ENCODE measurements at places on chromosomes 1 and 21.

GRCh38 chr1:243447347-243447746, 191.5 kb downstream of the SDCCAG8 start:
- DNase-seq = no peak

DNA sequence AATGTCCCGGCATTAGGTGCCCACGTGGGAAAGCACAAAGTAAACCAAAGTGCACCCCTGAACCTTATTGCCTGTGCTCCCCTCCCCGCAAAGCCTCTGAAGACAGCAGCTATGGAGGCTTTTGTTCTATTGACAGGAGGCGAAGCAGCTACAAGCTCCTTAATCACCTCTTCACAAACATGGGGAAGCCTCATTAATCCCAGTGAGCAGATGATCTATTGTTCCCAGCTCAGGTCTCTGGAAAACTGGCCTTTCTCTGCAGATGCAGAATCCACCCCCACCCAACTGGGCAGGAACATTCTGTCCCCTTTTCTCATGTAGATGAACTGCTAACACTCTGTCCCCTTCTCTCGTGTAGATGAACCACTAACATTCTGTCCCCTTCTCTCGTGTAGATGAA, 190.5 kb upstream of the CSF3R start:
- no peak for DNase-seq

GRCh38 chr1:208100906-208101305, 143.3 kb downstream of the PLXNA2 start:
- DNase-seq = peak; percentile 67

- no peak for DNase-seq
Observed at GRCh38 chr1:55053265-55053954, 14.1 kb downstream of the PCSK9 start.

GRCh38 chr21:27548486-27548885, 581.6 kb upstream of the ADAMTS5 start:
- DNase-seq = no peak

DNA sequence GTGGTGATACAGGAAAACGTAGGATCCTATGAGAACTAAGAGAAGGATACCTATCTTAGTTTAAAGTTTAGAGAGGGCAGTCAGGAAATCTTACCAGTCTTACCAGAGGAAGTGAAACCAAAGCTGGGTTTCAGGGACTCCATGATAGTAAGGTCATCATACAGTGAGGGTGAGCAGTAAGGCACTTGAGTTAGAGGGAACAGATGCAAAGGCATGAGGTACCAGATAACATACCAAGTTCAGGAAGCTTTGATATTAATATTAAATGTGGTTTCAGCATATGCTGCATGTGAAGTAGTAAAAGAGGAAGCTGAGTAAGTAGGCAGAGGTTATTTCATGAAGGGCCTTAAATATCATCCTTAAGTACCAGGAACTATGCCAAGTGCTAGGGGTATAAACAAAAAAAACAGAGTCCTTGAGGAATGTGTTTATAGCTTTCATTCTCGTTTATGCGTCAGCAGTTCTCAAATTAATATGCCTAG, 16.9 kb downstream of the ATG4C start:
- no peak for DNase-seq

- peak; percentile 35 for DNase-seq
Observed at GRCh38 chr1:48202030-48202752, 20.3 kb upstream of the SLC5A9 start.

DNA sequence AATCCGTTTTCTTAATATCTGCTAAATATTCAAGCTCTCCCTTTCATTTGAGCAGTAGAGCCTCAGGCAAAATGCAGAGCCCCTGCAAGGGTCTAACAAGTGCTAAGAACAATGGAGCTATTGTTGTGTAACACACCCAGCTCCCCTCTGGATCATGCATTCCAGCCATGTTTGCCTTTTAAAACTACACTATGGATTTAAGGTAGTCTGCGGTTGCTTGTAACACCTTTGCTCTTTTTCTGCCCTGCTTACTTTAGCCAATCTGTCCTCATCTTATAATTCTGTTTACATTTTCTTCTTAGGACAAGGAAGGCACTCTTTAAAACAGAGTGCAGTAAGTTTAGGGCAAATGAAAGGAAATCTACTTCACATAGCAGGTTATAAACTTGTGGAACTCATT, 60.0 kb upstream of the C1orf105 start:
- peak; percentile 13 for DNase-seq

DNA sequence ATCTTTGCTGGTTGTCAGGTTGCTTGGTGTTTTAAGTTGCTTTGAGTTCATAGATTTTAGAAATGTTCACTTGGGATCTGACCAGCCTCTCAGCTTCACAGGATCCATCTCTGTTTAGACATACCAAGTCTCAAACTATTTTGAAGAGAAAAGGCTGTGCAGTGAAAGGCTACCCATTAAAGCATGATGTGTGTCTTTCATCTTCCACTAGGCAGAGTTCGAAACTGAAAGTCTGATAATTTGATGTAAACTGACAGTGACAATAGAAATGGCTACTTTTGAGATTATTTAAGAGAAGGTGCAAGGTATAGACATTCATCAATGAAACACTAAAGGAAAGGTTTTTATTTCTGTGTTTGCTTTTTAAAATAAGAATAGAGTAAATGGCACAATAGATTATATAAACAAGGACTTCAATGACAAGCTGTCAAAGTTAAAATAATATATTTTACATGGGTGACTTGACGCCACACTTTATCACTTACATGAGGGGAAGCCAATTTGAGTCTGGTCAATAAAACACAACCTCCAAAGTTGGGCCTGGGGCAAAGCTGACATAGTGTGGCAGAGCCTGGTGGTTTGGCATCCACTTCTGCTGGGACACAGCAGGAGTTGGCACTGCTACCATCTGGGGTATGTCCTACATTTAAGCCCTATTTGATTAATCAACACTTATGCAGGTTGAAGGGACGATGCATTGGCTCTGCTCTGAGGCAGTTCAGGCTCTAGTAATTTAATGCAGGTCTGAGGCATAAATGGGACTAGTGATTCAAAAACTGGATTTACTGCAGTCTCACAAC, 197.7 kb downstream of the CRB1 start:
- no peak for DNase-seq

DNA sequence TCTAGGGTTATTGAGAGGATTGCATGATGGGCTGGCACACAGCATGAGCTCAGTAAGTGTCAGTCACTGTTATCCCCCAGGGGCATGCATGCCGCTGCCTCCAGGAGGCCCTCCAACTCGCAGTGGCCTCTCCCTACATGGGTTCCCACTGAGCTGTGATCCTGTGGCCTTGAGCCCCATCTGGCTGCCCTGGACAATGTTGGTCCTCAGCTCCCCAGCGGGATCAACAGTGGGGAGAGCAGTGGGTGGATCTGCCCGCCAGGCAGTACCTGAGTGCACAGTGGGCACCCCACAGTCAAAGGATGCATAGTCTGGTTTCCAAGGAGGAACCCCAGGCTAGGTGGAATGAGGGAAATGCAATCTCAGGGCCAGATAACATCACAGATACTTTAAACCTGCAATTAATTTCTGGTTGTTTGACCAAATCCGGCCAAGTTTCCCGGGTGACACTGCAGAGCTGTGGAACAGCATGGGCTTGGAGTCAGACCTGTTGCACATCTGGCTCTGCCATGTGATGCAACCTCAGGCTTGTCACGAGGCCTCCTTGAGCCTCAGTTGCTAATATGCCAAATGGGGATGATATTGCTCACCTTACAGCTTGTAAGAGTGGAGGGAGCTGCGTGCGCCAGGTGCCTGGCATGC, 9.3 kb downstream of the PADI3 start:
- DNase-seq = no peak

- no peak for DNase-seq
Observed at GRCh38 chr1:171263901-171264300, 15.6 kb downstream of the FMO1 start.

DNA sequence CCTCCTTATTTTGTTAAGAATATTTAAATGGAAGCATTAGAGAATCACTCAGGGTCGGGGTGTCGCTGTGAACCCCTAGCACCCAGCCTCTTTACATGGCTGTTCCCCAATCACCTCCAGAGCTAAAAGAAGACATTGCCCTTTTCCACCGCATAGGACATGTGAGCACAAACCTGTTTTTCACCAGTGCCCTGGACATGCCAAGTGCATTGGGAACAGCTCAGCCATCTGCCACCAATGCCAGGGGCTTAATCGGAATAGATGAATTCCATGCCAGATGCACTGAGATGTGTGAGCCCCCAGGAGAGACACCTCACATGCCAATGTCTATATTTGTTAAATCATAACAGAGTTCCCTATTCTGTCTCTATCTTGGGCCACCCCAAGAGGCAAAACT, 33.3 kb downstream of the EIF2D start:
- no peak for DNase-seq

DNA sequence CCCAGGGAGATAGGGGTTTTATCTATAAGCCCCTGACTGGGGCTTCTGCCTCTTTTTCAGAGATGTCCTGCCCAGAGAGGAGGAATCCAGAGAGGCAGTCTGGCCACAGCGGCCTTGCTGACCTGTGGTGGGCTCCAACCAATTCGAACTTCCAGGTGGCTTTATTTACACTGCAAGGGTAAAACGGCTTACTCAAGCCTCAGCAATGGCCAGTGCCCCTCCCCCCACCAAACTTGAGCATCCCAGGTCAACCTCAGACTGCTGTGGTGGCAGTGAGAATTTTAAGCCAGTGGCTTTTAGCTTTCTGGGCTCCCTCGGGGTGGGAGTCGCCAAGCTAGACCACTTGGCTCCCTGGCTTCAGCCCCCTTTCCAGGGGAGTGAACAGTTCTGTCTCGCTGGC, 384.0 kb upstream of the BEND5 start:
- no peak for DNase-seq

DNA sequence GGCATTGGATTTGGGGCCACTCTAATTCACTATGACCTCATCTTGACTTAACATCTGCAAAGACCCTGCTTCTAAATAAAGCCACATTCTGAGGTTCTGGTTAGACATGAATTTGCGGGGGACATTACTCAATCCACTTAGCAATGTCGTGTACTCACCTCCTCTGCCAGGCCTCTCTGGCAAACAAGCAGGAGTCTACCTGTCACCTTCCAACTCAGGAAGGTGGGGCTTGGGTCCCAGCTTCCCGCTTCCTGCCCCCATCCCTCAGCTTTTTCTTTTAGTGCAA, 177.8 kb downstream of the PSMG1 start:
- no peak for DNase-seq

DNA sequence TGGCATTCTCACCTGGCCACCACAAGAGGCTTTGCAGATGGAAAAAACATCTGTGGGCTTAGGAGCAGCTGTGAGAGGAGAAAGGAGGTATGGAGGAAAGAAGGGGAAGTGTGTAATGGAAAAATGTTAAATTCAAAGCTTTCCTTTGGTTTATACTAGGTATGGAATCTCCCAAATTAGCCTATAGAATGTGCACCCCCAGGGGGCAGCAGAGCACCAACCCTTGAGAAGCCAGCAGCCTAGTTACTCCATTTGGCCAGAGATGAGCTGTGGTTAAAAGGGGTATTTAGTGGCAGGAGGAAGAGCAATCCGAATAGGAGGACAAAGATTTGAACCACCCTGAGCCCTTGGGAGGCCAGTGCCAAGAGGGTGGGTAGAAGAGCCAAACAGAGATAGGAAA, 97.5 kb upstream of the CTTNBP2NL start:
- no peak for DNase-seq

DNA sequence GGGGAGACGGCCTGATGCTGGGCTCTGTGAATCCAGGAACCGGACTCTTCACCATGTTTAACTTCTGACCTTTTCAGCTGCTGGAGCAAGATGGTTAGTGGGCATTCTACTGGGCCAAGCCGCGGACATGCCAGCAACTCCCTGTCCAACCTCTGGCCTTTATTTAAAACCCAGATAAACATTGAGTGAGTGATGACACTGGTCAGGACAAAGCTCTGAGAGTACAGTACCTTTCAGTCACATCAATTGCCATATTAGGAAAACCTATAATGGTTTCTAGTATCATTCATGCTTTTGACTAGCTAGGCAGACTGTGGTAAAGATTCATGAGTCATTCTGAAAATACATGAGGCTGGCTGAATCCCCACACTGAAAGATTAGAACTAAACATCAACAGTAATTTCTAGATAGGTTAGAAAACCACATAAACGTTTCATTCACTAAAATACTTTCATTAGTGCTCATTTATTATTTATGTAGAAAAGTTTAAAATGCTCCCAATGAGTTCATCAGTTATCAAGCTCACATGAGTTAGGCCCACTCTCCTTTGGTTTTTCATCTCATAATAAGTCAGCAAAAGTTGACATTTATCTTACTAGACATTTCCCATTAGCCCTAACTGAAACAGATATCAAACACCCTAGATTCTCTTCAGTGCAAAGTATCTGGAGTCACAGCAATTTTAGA, 7.1 kb upstream of the ACTA1 start:
- DNase-seq = no peak

DNA sequence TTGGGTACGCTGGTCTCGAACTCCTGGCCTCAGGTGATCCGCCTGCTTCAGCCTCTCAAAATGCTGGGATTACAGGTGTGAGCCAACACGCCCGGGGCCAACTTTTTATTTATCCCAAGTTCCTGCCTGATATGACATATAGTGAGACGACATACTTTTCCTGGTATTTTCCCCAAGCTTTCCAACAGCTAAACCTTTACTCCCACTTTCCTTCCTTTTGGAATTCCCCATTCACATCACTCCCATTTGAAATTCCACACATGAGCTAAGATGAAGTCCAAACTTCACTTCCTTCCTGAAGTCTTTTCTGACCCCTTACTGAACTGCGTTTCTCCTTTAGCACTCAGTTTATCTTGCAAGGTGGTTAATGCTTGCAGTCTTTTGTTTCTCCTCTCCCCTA, 64.1 kb downstream of the S1PR1 start:
- no peak for DNase-seq

DNA sequence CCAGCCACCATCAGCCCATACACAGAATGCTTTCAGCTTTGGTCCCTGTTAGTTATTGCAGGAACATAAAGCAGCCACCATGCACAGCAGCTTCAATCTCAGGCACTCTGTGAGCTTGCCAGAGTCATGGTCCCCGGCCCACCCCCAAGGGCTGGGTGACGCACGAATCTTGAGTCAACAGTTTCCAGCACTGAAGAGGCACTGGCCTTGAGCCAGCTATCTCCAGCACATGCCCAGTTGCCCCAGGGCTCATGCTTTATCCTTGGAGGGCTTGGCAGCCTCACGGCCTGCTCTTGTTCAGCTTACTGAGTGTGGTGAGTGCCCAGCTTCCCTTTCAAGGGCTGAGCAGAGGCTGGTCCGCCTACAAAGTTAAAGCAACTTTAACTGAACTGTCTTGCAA, 200.7 kb upstream of the RAB4A start:
- peak; percentile 96 for DNase-seq

DNA sequence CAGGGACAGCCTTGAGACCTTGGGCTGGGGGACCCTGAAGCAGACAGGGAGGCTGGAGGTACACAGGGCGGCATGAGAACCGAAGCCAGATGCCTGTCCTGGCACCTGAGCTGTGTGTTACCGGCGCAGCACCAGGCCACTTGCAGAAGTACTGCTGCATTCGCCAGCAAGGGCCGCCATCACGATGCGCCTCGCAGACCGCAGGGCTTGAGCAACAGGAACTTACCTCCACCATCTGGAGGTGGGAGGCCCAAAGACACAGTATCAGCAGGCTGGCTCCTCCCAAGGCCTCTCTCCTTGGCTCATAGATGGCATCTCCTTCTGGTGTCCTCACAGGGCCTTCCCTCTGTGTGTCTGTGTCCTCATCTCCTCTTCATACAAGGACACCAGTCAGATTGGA, 90.1 kb downstream of the PRDM16 start:
- DNase-seq = no peak

GRCh38 chr21:42467140-42467983, 28.7 kb downstream of the RSPH1 start:
- peak; percentile 44 for DNase-seq
